ENCODE measurements at places on chromosomes 4 and X.

- peak; percentile 55 for DNase-seq
These were observed 2.0 kb downstream of the TMEM255A start for GRCh38 chrX:120308959-120309872.

- DNase-seq, result no peak
These were observed 83.3 kb downstream of the VEGFC start for GRCh38 chr4:176709417-176709816.

- no peak for DNase-seq
These were observed 112.3 kb downstream of the KLHL8 start for GRCh38 chr4:87108142-87108546.

DNA sequence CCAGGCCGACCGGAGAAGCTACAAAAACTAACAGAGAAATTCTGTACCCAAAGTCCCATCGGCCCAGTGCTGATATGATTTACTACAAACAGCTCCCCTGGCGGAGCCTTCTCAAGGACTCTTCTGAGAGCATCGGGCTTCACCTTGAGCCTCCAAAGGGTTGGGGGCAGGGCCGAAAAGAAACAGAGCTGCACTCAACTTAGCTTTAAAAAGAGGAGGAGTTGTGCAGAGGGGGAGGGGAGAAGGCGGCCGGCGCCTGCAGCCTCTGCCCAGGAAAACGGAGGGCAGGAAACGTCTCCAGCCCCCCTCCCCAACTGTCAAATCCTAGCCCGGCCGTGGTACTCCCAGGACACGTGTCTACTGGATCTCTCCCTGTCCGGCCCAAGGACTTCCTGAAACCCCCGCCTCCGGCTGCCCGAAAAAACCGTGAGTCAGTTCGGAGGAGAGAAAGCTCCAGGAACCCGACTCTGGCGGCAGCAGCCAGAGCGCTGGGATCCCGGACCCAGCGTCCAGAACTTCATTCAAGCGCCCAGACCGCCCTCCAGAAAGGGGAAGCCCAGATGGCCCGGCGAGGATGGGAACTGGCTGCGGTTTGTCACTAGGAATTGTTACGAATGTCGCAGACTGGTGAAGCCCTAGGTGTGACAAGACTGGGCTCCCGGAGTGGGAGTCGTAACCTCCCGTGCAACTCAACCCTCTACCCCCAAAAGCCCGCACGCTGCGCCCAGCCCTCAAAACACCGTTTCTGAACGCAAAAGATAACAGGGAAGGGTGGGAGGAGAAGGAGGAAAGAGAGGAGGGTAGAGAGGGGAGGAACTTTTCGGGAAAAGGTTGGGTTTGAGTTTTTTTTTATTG is 973 bp downstream of the ADAMTS3 start:
- DNase-seq, result no peak

GRCh38 chr4:40170588-40170987 is 26.2 kb upstream of the RHOH start:
- no peak for DNase-seq

- no peak for DNase-seq
These were observed 14.5 kb downstream of the CHRNA9 start for GRCh38 chr4:40349561-40350198.

DNA sequence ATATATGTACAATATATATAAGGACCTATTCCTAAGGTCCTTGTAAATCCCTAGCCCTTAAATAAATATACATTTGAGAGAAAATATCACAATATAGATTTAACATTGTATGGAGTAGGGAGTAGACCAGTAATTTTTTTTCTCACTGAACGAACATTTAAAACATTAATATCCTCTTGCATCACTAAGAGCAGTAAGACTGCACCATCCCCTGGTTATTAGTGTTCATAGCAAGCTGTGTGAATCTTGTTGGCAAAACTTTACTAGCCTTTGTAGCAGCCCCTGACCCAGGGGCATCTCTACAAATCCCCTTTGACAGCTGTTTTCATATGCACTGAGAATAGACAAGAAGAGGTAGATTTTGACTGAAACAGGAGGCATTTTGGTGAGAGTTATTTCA is 146.5 kb downstream of the IL1RAPL2 start:
- no peak for DNase-seq

- no peak for DNase-seq
These were observed 64.7 kb upstream of the EXOC1L start for GRCh38 chr4:55754754-55755350.

- no peak for DNase-seq
These were observed 71.0 kb downstream of the MGST2 start for GRCh38 chr4:139736661-139737060.

DNA sequence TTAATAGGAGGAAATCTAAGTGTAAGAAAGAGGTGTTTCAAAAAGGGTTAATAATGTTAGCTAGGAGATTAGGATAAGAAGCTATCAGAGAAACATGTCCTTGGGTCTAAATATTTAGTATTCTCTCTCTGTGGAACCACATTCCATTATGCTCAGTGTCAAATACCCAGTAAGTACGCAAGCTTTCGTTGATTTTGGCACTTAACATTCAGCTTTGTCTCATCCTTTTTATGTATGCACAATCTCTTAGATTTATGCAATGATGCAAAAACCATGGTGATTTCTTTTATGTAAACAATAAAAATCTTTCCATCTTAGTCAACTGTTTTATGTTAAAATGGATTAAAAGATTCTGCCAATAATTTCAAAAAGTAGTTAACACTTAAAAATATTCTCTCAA is 129.2 kb downstream of the KLHL13 start:
- DNase-seq, result no peak

DNA sequence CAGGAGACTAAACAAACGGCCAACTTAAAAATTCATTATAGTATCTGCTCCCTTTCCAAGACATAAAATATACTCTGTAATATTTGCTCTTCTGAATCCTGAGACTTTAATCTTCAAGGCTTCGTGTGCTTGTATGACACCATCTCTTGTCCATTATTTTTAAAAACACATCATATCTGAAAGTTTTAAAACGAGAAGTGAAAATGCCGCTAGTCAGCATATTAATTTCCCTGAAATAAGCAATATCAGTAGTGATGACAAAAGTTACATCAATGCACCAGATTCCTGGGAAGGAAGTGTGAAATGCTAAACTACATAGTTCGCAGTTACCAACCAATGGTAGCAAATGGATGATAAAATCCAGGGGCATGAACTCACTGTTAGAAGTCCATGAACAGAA is 66.8 kb upstream of the EXOC1L start:
- DNase-seq, result no peak

- DNase-seq, result peak; percentile 32
These were observed 5.9 kb downstream of the IRAK1 start for GRCh38 chrX:154013614-154014360.

DNA sequence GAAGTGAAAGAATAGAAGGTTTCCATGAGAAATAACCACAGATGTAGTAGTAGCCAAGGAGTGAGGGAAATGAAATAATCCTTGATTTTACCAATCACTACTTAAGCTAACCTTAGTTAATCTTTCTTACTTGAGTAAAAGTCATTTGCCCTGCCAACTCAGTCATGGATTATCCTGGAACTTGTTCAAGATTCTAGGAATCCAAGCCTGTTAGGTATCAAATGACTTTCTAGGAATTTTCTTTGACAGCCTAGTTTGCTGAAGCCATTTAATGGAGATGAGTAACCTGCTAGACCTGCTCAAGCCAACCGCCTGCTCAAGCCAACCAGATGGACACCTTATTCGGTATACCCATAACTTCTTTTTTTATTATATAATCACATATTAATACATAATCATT is 180.5 kb downstream of the KLHL13 start:
- no peak for DNase-seq

DNA sequence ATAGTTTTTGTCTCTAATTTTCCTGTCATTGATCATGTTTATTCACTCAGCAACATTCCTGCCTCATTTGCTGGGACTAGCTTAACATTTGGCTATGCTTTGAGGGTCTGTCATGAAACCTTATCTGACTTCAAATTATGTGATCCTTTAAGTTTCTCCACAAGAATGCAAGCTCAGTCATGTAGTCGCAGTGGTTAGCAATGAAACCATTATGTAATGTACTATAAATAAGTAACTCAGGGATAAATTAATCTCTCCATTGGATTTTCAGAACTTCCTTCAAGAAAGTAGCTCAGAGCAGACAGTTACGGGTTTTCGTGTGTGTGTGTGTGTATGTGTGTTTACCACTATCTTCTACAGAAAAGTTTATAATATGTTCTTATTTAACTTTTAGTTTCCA is 993.6 kb downstream of the ADGRL3 start:
- DNase-seq, result no peak

DNA sequence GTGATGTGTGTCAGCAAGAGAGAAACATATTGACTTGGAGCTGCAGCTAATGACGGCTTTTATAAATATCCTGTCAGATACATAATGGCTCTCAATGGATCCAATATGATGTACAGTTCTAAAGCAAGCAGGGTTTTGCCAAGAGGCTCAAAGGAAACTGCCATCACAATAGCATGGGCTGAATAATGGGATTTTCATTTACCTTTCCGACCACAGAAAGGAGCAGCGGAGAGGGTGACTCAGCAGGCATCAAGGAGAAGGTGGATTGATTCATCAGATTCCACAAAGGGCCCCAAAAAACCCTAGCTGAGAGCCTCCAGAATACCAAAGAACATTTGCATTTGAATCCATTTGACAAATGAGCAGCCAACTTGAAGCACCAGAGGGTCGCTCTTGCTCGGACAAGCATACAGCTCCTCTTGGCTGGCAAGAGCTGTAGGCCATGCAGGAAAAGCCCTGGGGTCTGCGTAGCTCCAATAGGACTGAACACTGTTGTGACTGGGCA is 355.7 kb upstream of the NOCT start:
- DNase-seq, result no peak

DNA sequence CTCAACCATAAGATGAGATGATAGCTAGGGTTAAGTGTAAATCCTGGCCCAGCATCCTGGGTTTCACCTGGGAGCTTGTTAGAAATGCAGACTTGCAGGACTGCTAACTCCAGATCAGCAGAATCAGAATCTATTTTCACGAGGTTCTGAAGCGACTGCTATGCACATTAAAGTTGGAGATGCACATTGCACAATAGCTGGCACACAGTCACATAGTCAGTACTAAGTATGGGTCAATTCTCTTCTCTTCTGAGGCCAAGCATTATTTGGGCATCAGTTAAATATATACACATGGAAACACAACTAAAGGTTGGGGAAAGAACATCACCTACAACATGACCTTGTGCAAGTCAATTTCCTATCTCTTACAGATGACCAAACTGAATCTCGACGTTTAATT is 155.1 kb upstream of the FGF13 start:
- no peak for DNase-seq

GRCh38 chr4:113645771-113646441 is 115.6 kb downstream of the CAMK2D start:
- no peak for DNase-seq

DNA sequence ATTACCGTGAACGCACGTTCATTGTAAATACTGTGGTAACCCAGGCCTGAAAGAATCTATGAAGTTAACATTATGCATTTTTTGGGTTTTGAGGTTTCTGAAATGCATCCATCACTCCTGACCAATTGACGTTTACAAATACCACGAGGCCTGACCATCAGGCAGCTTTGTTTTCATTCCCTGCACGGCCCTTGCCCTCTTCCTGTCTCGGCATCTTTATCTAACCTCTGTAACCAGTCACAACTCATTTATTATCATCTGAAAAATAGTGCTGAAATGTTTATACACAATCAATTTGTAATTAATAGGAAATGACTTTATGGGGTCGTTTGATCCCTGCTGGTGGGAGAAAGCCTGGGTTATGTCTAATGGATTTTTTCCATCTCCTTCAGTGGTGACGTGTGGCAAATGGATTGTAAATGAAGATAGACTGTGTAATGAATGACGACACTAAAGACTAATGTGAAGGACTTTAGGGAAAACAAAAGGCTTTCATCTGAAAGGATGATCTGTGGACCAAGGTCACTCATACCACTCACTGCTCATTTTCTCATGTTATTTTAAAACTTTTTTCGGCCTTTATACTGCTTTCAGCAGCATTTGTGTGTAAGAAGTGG is 102.7 kb upstream of the SORBS2 start:
- DNase-seq, result no peak

DNA sequence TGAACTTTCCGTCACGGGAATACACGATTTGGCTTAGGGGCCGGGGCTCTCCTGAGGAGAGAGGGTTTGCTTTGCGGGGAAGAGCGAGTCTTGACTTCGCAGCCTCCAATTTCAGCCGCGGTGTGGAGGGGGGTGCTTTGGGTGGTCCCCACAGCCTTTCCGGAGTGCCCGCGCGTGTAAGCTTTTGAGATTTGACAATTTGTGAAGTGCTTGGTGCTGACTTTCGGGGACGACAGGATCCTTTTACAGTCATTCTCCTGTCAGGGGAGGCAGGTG is 355 bp downstream of the SCML1 start:
- no peak for DNase-seq

- no peak for DNase-seq
These were observed 1095.7 kb upstream of the TENM3 start for GRCh38 chr4:181147416-181147951.

GRCh38 chr4:38856524-38857337 is at the start of gene TLR6:
Gene TLR6 (minus strand): TSS chr4:38856817. CDS start chr4:38829473, 27,344 bp downstream.
- DNase-seq, result peak; percentile 56

DNA sequence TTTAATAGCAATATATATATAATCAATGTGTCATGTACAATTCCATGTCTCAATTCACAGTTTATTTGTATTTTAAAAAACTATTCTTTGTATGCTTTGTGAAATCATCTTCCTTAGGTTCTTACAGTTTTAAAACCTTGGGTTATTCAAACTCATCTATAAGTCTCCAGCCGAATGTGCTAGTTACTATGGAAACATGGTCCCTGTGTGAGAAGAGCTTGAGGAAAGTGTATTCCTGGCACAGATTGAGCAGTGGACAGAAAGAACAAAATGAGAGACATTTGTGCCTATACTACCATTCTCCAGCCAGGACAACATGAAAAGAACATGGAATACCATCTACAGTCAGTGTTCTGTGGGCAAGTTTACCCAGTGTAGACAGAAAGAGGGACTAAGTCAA is 103.4 kb downstream of the EFHC2 start:
- no peak for DNase-seq

GRCh38 chrX:17591741-17592110 is 145.6 kb upstream of the SCML1 start:
- no peak for DNase-seq

- no peak for DNase-seq
These were observed 53.6 kb downstream of the CORIN start for GRCh38 chr4:47784222-47784621.

DNA sequence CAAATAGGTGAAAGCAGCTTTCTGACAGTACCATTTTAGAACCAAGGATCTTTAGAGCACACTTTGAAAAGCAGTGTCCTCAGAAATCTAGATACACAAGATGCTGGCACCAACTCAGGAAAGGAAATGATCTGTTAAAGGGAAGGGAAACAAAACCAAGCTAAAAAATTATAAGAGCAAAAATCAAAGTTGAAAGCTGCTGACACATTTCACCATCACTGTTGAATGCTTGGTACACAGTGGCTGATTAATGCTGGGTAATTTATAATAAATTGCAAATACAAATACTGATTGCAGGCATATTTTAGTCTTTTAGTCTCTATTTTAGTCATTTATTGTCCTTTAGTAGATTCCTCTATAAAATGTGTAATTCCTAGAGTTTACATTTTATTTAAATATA is 1540.1 kb upstream of the PCDH10 start:
- no peak for DNase-seq

DNA sequence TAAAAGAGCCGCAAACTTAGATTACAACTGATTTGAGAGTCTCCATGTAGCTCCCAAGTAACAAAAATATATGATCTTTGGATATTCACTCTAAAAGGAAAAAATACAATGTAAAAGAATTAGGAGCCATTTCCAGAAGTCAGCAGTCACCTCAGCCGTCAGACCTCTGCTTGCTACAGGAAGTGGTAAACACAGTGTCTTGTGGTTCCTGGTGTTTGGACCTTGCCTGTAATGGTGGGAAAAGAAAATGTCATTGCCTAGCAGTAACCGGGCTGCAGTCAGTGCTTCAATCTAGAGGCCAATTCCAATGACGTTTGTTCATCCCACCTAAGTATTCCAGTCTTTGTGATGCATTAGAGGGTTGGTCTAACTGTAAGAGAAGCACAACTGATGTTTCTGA is 28.9 kb upstream of the SMIM31 start:
- no peak for DNase-seq

Data from T-helper 17 cell (primary cell).